Effector CD4-positive, alpha-beta T cell (primary cell): ENCODE measurements at places on chromosomes 11 and 22.

DNA sequence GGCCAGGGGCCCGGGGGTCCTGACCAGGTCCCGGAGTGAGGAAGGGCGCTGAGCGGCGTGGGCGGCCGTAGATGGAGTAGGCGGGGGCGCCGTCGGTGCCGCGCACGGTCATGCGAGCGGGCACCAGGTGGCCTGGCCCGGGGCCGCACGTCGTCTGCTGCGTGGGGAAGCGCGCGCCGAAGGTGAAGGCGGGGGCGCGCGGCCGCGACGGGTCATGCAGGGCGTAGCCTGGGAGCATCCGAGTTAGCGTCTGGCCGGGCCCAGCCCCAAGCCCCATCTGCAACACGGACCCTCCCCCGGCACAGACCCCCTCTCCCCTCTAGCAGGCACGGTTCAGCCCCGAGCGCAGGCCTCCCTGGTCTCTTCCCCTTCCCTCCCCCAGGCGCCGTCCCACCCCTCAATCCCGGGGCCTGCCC, 1.7 kb upstream of the TYMP start:
- DNase-seq = peak; percentile 34

- no peak for DNase-seq
Measured at GRCh38 chr11:41508121-41508520, 48.7 kb upstream of the LRRC4C start.

- DNase-seq = no peak
Measured at GRCh38 chr11:12074529-12075195, 35.7 kb upstream of the MICAL2 start.

- DNase-seq = no peak
Measured at GRCh38 chr11:93528252-93528651, 14.9 kb downstream of the SMCO4 start.

- DNase-seq = no peak
Measured at GRCh38 chr22:50542416-50542927, 3.2 kb upstream of the KLHDC7B start.

- no peak for DNase-seq
Measured at GRCh38 chr11:22180131-22180530, 12.8 kb upstream of the ANO5 start.

DNA sequence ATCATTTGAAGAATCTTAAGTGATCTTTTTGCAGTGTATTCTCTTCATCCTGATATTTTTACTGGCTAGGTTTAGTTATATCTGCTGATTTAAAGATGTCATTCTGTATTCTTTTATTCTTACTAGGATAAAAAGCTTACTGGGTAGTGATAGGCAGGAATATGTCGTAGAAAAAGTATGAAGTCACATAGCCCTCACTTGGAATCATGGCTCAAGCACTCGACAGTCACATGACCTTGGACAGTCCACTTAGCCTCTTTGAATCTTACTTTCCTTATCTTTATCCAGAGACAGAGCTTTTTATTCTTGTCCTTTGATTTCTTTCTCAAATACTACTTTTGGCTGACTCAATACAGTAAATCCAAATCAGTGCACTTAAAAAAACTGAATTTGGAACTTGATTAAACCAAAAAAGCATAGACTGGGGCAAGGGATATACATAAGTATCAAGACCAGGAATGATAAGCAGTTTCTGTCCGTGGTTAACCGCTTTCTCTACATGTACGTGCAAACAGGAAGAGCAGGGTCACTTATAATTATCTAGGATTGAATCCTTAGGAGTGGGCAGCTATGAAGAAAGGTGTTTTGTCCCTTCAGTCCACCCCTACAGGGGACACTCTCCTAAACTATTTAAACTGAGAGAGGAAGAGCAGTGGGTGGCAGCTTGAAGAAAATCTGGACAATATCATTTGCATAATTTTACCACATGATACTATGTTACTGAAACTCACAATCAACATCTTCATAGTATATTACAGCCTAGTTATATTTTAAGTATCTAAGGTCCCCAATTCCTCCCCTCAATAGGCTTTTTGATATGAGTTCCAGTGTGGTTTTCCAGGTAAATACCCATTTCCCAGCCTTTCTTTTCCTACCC, 8.0 kb downstream of the MMP7 start:
- DNase-seq = no peak

DNA sequence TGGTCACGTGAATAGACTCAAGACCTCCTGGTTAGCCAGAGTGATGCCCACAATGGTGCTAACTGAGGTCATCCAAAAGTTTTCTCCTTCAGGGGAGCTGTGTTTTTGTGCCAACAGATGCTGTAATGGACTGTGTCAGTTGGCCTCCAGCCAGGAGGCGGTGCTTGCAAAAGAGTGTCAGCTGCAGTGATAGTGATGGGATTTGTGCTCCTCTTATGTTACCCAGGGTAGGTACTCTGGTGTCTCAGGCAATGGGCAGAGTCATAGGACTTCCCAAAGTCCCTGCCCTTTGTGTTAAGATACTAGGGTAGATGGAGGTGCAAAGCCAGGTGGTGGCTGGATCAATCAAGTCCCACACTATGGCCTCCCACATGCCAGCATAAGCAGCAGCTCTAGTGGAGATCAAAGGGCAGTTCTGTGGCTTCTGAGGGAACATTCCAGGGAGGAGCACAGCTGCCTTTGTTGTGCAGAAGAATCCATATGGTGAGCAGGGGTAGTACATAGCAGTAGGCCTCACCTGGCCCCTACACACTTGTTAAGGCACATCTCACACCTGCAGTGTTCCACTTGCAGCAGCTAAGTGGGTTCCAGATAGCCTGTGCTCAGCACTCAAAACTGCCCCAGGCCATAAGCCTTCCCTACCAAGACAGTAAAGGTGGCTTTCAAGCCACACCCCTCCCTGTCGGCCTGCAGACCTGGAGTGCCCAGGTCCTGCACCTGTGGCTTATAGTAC, 9.4 kb upstream of the FANCF start:
- no peak for DNase-seq

DNA sequence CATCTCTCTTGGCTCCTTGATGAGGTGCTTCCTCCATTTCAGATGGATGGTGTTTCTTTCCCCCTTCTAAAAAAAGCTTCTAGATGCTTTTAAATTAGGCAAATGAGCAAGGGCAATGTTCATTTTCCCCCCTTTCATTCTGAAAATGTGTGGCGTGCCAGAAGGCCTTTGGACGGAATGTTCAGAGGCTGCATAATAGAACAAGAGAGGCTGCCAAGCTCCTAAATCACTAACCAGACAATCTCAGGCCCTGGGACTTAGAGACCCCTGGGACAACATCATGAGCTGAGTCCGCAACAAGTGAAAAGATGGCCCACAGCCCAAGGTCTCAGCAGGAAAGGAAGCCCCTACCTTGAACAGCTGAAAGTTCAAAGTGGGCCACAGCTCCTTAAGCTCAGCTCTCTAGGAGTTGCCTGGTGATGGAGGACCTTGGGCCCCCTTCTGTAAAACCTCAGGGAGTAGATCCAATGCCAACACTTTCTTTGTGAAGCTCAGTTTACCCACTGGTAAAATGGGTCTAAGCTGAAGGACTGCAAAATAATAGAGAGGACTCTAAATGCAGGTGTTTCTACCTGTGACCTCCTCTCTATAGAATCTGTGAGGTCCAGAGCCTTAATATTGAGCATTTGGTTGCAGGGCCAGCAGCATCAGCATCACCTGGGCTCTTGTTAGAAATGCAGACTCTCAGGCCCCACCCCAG, 144.0 kb downstream of the FBXO7 start:
- DNase-seq = no peak

DNA sequence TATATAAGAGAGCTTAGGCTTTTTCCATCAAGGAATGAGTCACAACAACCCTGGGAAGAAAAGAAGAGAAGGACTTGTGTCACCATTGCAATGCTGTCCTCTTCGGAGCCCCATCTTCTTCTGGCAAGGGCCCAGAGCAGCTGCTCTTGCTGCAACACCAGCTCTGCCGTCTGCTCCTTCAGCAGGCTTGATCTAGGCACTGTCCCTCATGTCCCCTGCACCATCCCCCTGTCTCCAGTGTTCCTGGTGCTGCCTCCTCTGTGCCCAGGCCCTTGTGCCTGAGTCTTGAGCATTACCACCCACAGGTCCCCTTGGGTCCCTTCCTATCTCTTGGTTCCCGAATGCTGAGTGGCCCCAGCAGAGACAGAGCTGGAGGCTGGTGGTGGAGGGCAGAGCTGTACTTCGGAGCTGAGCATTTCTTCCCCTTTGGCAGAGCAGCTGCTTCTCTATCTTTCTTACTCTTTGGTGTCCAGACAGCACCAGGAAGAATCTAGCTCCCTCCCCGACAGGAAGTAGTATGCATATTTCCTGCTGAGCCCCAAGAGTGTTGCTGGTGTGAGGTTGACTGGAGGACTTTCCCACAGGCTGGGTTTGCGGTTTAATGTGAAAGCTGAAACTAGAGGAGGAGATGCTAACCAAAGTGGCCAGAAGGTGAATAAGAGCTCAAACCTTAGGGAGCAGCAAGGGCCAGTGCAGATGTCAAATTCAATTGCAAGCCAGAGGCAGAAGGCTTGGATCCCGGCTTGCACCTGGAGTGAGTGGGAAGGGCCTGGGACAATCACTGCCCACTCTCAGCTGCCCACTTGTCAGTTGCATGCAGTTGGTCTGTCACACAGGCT, 27.8 kb downstream of the WEE1 start:
- DNase-seq = peak; percentile 27

DNA sequence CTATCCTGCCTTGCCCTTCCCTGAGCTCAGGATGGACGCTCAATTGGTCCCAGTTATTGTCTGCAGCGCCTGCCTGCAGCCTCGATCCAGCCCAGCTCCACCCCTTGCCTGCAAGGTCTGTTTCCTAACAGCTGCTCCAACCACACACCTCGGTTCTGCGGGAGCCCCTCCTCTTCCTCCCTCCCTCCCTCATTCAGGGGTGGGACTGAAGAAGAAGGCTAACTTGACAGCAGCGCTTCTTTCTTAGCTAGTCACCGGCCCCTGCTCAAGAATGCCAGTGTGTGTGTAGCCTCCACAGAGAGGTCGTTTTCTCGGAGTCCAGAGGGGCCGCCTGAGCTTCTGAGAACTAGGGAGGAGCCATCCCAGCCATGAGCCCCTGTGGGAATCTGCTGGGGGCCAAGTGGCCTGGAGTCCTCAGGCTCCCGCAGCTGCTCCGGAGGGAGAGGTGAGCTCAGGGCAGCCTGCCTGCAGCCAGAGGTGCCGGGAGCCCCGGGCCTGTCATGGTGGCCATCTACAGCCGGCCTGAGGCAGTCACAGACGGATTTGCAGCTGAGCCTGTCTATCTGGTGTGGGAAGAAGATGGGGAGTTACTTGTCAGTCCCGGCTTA, 36.1 kb downstream of the LIMK2 start:
- peak; percentile 59 for DNase-seq

DNA sequence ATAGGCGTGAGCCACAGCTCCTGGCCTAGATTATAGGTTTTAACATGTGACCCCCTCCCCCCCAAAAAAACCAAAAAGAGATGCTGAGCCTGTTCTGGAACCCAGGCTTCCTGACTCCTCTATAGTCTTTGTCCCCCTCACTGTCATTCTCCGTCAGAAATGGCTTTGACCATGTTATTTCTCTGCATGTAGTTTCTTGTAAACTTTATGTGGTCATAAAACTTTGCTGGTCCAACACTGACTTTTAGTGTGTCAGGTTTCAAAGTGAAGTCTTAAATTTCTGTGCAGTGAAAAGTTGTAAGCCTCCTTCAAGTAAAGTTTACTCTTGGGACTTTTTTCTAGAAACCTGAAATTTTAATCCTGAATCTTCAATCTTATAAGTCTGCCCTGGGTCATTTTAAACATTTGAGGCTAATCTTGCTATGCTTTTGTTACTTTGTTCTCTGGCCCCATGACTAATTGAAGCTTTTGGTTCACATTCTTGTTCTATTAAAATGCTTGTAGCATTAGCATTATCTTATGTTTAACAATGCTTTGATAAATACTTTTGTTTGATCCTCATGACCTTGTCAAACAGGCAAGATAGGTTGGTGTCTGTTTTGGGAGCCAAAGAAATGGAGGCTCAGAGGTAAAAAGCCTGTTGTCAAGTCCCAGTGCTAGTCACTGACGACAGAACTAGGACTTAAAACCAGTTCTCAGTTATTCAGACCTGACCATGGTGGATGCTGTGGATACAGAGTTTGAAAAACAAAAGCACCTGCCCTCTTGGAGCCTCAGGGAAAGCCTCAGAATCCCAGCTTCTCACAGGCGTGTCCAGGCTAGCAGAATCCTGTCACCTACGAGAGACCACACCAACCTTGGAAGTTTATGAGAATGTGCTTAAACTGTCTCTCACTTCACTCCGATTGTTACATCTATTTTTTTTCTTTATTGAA, 87.7 kb upstream of the HORMAD2 start:
- DNase-seq = no peak

DNA sequence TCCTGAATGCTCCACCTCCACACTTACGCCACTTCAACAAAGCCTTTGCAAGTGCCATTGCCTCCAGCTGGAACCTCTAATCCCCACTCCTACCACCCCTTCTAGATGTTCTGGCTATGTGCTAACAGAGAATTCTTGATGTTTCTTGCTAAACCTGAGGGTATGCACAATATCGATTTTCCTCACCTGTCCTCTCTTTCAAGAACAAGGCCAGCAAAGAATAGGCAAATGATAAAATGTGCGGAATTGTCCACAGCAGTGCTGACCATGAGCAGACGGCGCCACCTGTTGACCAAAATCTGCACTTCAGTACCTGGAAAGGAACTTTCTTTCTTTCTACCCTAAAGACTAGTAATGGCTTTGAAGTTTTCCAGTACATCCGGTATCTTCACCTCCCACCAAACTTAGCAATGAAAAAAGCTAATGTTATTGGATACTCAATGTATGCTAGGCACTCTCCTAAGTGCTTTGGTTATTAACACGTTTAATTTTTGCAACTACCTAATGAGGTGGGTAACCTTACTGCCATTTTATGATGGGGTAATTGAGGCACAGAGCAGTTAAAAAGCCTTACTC, 3.4 kb downstream of the TIMM10 start:
- DNase-seq = peak; percentile 72

GRCh38 chr22:23722724-23723123, 28.2 kb downstream of the ZNF70 start:
- DNase-seq = no peak

DNA sequence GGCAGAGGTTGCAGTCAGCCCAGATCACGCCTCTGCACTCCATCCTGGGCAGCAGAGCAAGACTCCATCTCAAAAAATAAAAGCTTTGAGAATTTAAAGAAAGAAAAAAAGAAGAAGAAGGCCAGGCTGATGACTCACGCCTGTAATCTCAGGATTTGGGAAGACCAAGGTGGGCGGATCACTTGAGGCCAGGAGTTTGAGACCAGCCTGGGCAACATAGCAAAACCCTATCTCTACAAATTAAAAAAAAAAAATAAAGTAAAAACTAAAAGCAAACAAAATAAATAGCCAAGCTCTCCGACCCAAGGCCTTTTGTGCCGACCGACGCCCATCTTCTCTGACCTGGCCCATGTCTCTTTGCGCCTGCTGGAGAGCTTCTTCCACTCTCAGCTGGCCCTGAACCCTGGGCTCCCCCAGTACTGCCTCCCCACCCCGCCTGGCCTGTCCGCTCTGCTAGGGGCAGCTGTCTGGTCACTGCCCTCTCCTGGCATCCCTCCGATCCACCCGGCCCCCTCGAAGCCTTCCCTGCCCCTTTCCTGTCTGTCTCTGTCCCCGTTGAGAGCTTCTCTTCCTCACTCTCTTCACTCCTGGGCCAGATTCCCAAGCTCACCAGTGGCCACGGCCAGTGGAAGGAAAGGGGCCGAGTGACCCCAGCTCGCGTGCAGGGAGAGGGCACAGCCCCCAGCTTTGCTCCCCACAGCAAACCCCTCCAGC, 4.8 kb upstream of the LSP1 start:
- no peak for DNase-seq
